MG63 (cell line): ENCODE measurements at places on chromosomes 11 and 22.

DNA sequence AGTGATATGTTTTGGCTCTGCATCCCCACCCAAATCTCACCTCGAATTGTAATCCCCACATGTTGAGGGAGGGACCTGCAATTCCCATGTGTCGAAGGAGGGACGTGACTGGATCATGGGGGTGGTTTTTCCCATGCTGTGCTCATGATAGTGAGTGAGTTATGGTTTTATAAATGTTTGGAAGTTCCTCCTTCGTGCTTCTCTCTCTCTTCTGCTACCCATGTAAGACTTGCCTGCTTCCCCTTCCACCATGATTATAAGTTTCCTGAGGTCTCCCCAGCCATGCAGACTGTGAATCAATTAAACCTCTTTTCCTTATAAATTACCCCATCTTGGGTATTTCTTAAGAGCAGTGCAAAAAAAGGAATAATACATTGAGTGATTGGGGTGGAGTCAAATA is 7.3 kb upstream of the CEP295 start:
- no peak for DNase-seq

- no peak for DNase-seq
Observed at GRCh38 chr11:122872046-122872445, 10.5 kb upstream of the JHY start.

- DNase-seq, result no peak
Observed at GRCh38 chr22:19843107-19843856, 11.4 kb downstream of the GNB1L start.

GRCh38 chr11:2919837-2920236 is 9.4 kb downstream of the PHLDA2 start:
- DNase-seq, result no peak

DNA sequence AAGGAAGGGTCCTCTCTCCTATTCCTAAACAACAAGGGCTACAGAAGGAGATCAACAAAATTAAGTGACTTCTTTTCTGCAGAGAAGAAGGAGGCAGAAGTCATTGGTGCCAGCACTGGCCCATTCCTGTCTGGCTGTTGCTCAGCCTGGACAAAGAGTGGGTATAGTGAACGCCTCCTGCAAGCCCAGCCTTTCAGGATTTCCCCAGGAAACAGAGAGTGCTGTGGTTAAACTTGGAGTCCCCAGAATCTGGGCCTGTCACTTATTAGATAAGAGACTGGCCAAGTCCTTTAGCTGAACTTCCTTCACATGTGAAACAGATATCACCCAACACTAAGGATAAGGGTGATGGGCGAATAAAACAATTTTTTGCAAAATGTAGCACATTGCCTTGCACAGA is 10.9 kb downstream of the TST start:
- DNase-seq, result no peak

DNA sequence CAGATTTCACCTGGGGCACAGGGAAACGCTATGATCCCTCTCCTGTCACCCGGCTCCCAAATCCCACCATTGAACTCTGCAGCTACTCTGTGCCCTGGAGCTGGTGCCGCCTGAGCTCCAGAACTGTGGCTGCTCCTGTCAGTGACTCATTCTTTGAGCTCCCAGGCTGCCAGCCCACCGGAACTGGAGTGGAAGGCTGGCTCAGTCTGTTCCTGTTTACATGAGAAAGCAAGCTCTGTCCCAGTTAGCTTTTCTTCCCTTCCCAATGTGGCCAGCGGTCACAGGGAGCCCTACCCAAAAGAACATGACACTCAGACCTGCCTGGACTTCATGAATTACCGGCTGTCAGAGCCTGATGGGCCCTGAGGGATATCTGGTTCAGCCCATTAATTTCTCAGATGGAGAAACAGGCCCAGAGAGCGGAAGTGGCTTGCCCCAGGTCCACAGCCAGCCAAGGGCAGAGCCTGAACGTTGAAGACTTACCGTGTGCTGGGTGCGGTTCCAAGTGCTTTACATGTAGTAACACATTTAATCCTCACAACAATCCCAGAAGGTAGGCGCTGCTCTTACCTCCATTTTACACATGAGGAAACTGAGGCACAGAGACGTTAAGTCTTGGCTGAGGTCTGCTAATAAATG is 23.8 kb upstream of the IGSF22 start:
- DNase-seq, result peak; percentile 81

DNA sequence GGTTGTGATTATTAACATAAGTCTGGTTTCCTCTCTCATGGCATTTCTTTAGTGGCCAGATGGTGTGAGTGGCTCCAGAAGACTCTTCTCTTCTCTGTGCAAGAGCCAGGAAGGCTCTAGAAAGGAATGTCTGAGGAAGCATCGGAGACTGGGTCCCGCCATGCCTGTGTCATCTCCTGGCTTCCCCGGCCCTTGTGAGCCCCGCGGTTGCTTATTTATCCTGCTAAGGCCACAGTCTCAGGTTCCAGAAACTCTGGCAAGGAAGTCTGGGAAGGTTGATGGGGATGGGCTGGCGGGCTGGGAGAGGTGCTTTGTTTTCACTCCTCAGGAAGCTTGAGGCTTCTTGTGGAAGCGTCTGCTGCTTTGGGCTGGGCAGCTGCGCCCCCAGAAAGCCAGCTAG is 18.9 kb downstream of the BCR start:
- peak; percentile 43 for DNase-seq

GRCh38 chr11:71454470-71455113 is 1.6 kb downstream of the NADSYN1 start:
- DNase-seq, result no peak

GRCh38 chr11:66685276-66686099 is 7.8 kb upstream of the RBM4B start:
- no peak for DNase-seq

GRCh38 chr11:12075822-12076821 is 34.3 kb upstream of the MICAL2 start:
- DNase-seq, result peak; percentile 86

GRCh38 chr22:46791201-46791731 is 28.8 kb downstream of the TBC1D22A start:
- peak; percentile 81 for DNase-seq

DNA sequence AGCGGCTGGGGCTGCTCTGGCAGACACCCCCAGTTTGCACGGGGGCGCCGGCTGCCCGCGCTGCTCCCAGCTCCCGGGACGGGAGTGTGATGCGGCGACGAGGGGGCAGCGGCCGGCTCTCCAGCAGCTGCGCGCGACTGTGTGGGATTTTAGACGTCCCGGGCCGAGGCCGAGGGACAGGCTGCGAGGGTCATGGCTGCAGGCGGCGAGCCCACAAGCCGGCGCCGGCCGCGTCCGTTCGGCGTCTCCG is 159 bp downstream of the FZD4 start:
- DNase-seq, result no peak

DNA sequence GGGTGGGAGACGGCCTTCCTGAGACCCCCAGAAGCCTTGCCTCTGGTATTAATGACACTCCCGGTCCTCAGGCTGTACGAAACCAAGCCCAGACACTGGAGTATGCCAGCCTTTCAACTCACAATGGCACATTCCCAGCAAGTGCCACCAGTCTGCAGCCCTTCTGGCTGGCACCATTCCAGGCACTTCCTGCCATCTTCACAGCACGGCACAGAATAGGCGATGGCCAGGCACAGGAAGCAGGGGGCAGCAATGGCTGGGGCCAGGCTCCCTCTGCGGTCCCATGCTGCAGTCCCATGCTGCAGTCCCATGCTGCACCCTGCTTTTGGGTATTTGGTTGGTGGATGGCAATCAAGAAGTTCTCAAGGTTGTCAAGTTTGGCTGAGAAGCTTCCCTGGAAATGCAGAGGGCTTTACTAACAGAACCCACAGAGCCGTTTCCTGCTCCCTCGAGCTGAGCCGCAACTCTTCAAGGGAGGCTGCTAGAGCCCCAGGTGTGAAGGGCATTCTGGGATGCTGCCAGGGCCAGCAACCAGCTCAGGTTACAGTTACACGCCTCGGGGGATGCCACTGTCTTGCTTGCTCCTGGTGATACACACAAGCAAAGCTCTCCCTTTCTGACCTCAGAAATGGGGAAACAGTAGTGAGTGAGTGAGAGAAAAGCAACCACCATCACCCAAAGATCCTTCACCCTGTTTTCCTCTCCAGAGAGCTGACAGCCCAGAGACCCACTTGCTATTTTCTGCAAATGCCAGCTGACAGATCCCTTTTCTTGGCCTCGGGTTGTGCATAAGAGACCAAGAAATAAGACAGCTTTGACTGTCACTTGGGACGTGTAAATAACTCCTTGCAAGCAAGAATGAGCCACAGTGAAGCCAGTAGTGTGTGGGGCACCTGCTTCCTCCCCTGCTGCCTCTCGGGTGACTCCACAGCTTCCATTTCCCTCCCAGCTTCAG is 23.9 kb downstream of the LRFN4 start:
- DNase-seq, result no peak
